SK-N-SH (cell line): ENCODE measurements at places on chromosomes 1 and 21.

DNA sequence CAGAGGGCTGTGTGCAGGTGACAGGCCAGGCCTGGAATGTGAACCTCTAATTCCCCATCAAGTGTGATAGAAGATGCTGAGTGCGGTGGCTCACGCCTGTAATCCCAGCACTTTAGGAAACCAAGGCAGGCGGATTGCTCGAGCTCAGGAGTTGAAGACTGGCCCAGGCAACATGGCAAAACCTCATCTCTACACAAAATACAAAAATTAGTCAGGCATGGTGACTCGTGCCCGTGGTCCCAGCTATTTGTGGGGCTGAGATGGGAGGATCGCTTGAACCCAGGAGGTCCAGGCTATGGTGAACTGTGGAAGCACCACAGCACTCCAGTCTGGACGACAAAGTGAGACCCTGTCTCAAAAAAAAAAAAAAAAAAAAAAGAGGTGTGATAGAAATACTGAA lies 40.1 kb upstream of the PUM1 start:
- no peak overlapping the region for H3K27ac ChIP-seq
- no peak for DNase-seq
- peaks cover 9% of the 10 kb centered on the region; the same call in 1 of the 2 replicates for H3K4me1 ChIP-seq
- no peaks in the 10 kb centered on the region for H3K36me3 ChIP-seq
- H3K4me3 ChIP-seq = no peak overlapping the region

DNA sequence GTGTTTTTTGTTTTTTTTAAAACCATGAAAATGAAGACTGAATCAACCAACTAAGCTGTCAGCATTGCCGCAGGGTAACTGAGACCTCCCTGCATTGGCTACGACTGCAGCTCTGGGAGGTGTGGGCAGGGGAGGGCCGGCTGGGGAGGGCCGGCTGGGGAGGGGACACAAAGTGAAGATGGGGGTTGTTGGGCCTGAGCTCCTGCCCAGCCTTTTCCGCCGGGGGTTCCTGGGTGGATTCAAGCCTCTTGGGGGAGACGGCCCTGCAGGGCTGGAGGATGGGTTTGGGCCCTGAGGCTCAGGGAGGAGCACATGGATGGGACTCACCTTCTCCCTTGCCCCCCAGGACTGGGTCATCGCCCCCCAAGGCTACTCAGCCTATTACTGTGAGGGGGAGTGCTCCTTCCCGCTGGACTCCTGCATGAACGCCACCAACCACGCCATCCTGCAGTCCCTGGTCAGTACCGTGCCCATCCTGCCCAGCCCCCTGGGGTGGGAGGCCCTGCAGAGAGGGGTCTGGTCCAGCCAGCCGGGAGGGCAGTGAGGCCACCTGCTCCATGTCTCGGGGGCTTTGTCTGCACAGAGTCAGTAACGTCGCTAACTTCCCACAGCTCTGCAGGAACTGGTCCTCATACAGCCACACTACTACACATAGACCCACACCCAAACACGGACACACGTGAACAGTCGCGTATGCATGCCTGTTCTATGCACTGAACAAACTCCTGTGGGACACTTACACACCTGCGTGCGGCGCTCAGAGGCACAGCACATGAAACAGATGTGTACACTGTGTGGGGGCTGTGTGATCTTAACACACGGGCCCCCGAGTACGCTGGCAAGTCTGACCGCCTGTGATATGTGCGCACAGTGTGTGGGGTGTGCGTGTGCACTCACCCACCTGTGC lies 31.5 kb downstream of the BMP8A start:
- no peak overlapping the region for H3K4me3 ChIP-seq
- DNase-seq = no peak
- H3K36me3 ChIP-seq = no peaks in the 10 kb centered on the region
- no peaks in the 10 kb centered on the region for H3K4me1 ChIP-seq

- no peak for DNase-seq
- peaks cover 38% of the 10 kb centered on the region for H3K36me3 ChIP-seq
- peaks cover 33% of the 10 kb centered on the region; the same call in 1 of the 2 replicates for H3K4me1 ChIP-seq
- H3K27ac ChIP-seq = peak overlapping the region; percentile 50
These were observed 97.7 kb downstream of the NEK7 start for GRCh38 chr1:198254521-198254920.

DNA sequence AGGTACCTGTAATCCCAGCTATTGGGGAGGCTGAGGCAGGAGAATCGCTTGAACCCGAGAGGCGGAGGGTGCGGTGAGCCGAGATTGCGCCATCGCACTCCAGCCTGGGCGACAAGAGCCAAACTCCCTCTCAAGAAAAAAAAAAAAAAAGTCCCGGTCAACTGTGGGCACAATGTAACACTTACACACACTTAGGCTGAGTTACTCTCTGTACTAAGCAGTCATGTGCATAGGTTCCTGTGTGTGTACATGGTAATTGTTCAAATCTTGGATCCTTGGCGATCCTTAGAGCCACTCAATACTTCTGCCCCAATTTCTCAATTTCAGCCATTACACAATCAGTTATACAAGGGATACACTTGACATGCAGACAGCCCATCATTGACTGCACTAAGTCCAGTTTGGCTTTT lies 11.6 kb downstream of the SDCCAG8 start:
- no peaks in the 10 kb centered on the region for H3K27me3 ChIP-seq
- no peak for DNase-seq
- H3K27ac ChIP-seq = peak overlapping the region; percentile 83; the same call in 1 of the 2 replicates
- no peak overlapping the region for H3K4me3 ChIP-seq

DNA sequence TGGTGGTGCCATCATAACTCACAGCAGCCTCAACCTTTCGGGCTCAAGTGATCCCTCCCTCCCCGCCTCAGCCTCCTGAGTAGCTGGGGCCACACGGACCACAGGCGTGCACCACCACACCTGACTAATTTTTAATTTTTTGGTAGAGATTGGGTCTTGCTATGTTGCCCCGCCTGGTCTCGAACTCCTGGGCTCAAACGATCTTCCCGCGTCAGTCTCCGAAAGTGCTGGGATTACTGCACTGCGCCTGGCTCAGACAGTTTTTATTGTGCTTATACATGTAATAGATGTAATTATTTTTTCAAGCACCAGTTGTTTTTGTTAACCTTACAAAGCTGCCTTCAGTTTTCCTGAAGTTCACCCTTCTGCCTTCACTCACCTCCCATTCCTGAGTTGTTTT lies 38.0 kb upstream of the HMGN1 start:
- H3K36me3 ChIP-seq = peaks cover 18% of the 10 kb centered on the region
- H3K27ac ChIP-seq = peak overlapping the region; percentile 77
- H3K4me3 ChIP-seq = no peak overlapping the region
- no peak for DNase-seq
- peaks cover 4% of the 10 kb centered on the region; the same call in 1 of the 2 replicates for H3K4me1 ChIP-seq
